ENCODE measurements at places on chromosomes 1 and 21.

DNA sequence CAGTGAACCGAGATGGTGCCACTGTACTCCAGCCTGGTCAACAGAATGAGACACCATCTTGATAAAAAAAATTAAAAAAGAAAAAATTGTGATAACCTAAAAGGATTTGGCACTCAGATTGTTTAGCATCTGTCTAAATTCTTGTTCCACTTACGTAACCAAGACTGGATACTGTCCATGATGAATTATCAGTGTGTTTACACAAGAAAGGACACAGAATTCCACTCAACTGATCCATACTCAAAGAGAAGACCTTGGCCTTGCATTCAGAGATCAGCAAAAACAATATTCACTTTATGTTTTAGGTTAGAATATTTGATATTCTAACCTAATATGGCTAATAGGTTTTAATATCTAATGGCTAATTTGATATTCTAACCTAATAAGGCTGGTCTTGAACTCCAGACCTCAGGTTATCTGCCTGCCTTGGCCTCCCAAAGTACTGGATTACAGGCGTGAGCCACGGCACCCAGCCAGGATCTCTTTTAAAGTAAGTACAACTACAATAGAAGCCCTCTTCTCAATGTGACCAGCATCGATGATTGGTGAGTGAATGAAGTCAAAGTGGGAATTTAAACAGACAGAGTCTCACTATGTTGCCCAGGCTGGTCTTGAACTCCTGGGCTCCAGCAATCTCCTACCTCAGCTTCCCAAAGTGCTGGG, 43.1 kb upstream of the COX20 start:
- DNase-seq: no peak

DNA sequence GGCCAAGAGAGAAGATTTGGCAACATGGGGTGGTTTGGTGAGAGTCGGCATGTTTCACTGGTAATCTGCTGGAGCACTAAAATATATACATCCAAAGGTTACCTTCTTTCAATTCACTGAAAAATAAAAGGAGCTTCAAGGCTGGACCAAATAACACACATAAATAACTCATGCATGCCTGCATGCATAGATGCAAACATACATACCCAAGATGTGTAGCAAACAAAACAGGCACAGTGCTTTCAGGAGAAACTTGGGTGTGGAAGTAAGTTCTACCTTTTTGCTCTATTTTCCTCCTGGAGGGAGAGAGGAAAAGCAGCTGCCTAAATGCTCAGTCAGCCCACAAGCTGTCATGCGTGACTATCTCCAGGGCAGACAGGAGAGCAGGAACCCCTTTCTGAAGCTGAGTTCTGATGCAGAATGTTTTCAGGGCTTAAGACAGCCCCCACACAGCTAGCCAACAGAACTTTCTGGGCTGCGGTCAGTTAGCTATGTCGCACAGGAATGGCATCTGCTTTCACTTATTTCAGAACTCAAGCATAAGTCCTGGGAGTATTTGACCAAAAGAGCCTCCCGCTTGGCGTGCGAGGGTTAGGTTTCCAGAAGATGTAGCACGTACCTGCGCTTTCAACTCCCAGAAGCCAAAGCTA, 166.2 kb downstream of the TOMM20 start:
- DNase-seq: no peak

DNA sequence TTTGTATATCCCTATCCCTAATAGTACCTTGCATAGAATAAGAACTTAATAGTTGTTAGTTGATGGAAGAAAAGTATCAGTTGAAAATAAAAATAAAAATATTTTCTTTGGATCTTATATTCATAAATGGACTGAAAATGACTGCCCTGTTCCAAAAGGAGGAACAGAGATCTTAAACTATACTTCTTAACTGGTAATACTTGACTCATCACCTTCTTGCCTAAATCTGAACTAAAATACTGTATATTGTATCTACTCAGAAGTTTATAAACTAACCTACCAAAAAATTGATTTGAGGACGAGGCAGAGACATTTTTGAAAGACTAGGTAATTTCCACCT, 178.8 kb downstream of the SYT2 start:
- no peak for DNase-seq

DNA sequence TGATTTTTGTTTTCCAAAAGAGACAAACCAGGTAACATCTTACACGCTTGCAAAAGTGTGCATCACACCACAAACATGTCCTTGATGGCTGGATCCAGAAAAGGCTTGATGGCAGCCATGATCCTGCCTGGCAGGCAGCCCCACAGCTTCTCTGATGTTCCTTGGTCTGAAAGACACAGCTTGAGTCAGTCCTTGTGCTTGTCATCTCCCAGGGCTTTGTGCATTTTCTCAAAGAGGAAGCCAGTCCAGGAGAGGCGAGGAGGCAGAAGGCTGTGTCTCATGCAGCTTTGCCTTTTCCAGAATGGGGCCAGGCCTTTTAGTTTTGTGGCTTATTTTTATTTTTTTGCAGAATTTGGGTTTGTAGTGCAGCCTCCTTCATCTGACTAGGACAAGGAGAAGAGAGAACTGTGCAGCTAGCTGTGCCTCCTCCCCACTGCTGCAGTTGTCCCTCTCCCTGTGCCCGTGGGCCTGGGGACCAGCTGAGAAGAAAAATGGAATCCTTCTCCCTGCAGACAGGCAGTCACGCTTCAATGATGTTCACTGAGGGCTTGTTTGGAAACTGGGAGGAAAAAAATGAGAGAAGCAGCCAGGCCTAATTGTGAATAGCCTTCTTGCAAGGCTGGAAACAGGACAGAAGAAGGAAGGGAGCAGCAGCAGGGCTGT, 7.4 kb downstream of the FNDC5 start:
- DNase-seq: no peak

GRCh38 chr1:163770265-163770664, 448.5 kb downstream of the NUF2 start:
- DNase-seq: no peak

DNA sequence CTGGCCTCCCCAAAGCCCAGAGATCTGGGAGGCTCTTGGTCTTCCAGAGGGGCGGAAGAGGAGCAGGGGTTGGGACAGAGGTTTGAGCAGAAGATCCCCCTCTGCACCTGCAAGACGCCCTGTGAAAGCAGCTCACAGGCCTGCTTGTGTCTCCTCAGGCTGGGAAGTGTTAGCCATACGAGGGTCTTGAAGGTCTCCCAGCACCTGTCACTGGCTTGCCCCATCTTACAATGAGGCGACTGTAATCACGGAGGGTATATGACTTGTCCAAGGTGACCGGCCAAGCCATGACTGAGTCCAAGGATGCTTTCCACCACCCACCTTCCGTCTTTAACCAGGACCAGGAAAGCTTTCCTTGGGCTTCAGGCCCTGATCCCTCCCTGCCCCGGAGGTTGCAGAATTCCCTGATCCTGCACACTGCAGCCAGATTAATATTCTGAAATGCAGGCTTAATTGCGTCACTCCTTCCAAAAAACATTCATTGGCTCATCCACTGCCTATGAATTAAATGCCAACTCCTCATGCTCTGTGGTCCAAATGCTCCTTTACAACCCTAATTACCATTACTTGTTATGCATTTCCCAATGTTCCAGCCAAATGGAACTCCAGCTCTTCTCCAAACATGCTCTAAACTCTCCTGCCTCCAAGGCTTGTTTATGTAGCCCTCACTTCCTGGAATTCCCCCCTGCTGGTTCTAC, 64.0 kb downstream of the DDX20 start:
- no peak for DNase-seq

DNA sequence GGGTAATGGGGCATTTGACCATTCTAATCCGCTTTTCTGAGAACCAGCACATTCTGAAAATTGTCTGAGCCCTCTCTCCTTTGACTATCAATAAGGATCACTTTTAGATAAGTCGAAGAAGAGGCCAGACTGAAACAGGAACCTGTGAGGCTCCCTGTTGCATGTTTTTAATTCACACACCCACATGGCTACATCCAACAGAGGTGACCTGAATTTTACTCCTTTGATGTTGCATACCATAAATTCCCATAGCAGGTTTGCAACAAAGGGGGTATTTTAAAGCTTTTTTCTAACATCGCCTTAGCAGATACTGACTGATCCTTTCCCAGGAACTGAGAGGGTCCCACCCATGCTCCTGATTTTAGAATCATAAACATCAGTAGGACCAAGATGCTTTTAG, 450.8 kb downstream of the USP25 start:
- no peak for DNase-seq

- DNase-seq: no peak
These were observed 485.3 kb upstream of the PTBP2 start for GRCh38 chr1:96236156-96236739.

- DNase-seq: no peak
These were observed 73.3 kb upstream of the RALGPS2 start for GRCh38 chr1:178651742-178652141.

- DNase-seq: no peak
These were observed 189.4 kb downstream of the GRIK3 start for GRCh38 chr1:36844917-36845316.

DNA sequence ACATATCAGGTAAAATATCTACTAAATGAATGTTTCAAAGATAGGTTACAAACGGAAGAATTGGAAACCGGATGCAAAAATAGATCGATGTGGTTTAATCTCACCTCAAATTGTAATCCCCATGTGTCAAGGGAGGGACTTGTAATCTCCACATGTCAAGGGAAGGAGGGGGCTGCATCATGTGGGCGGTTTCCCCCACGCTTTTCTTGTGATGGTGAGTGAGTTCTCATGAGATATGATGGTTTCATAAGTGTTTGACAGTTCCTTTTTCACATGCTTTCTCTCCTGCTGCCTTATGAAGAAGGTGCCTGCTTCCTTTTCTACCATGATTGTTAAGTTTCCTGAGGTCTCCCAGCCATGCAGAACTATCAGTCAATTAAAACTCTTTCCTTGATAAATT, 408.7 kb upstream of the TMPRSS15 start:
- no peak for DNase-seq
